ENCODE measurements at places on chromosomes 7 and 10.

- DNase-seq, result no peak
Observed at GRCh38 chr10:58653139-58653538, 140.5 kb downstream of the BICC1 start.

DNA sequence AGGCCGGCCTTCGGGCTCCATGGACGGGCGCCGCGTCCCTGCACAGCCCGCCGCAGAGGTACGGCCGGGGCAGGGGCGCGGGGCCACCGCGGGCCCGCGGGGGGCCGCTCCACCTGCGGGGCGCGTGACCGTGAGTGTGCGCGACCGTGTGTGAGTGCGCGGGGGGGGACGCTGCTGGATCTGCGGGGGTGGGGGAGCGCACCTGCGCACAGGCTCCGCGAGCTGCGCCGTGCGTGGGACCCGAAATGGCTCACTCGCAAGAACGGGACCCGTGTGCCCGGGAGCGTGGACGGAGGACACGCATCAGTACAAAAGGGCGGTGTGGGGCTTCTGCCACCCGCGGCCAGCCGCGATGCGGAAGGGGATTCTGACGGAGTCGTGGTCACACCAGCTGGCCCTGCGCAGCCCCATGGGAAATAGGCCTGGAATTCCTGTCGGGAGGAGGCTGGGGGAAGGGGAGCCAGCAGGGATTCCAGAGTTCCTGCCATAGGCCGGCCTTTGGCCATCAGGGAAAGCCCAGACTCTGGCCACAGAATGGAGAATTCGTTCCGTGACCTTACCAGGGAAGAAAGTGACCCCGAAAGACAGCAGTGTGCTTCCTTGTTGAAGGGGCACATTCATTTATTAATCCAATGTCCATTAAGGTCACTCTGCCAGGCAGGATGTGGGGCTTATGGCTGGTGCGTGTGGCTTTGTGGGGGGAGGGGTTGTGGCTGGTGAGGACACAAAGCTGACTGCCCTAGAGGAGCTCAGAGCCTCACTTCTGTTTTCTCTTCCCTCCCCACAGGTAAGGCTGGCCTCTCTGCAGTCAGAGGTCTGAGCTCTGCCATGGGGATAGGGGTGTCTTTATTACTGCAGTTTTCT lies 494 bp downstream of the REPIN1 start:
- DNase-seq, result peak; percentile 37

GRCh38 chr7:149179241-149179640 lies 16.1 kb upstream of the ZNF282 start:
- no peak for DNase-seq

DNA sequence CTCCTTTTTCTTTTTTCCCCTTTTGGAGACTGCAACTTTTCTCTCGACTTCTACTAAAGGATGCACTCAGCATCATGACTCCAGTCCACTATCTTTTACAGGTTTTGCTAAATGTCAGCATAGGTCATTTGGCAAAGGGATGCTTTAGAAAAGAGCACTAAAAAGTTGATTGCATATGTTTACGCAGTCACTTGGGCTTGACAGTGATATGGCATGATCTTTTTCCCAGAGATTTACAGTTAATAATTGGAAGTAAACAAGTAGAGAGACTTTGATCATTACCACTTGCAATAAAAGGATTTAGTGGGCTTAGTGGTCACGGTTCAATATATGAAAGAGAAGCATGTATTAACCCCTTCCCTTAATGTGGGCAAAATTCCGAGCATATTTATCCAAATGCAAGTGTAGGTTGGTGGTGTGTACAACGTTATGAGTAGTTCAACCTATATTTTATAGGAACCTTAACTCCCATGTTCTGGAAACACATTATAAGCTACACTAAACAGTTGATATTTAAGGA lies 1.8 kb downstream of the BMI1 start:
- no peak for DNase-seq

DNA sequence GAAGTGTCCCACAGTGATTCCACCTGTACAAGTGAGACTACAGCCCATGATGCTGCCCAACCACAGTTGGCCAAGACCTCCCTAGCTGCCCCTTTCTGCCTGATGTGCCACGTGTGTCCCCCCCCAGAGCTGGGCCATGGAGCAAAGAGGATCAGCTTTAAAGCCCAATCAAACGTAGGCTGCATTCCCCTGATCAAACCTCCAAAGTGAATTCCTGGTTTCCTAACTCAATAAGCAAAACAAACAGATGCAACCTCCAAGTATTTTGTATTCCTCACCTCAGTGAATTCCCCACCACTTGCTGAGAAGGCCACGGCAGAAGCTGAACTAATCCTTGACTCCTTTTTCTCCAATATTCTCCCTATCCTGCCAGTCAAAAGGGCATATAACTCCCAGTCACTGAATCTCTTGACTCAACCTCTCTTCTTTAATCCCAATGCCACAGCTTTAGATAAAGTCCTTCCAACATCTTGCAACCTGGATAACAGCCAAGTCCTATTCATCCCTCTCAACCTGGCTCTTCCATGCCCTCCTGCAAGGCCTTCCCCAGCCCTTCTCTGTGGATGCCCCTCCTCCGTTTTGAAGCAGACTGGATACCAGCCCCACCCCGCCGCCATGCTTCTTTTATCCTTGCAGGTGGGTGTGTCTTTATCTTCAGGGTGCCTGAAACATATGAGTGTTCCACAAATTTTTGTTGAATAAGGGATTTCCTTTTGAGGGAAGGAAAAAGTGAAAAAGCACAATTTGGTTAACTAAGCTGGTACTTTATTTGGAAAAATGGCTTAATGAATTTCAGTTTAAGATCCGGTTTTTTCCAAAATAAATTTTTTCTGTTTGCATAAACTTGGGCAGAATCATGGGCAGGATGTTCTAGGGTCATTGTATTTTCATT lies 285.2 kb upstream of the MKLN1 start:
- DNase-seq, result no peak

DNA sequence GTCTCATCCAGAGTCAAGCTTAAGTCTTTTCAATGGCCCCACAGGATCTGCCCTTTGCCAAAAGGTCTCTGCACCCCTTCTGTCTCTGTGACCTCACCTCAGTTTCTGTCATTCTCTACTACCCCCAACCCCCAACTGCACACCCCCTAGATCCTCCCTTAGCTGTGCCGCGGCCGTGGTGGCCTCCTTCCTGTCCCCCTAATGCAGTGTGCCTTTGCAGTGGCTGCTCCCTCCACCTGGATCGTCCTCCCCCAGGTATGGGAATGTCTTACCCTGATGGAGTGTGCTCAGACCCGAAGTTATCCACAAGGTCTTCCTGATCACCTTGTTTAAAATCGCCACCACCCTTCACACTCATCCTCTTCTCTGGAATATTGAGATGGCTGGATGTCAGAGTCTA lies 9.6 kb downstream of the FGF8 start:
- DNase-seq, result no peak

DNA sequence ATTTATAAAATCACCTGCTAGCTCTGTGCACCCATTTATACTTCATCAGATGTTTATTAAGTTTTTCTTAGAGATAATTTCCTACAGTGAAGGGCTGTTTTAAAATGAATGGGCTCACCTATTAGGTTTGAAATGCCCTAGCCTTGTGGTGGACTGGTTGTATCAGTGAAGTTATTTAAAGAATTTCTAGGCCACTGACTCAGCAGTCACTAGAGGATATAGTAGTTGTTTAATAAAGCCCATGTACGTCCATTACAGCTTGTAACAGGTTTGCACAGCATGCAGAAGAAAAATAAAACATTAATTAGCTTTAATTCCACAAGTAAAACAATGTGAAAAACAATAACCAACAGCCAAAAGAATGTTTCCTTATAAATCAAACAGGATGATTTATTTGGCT lies 128.0 kb downstream of the RSU1 start:
- no peak for DNase-seq

DNA sequence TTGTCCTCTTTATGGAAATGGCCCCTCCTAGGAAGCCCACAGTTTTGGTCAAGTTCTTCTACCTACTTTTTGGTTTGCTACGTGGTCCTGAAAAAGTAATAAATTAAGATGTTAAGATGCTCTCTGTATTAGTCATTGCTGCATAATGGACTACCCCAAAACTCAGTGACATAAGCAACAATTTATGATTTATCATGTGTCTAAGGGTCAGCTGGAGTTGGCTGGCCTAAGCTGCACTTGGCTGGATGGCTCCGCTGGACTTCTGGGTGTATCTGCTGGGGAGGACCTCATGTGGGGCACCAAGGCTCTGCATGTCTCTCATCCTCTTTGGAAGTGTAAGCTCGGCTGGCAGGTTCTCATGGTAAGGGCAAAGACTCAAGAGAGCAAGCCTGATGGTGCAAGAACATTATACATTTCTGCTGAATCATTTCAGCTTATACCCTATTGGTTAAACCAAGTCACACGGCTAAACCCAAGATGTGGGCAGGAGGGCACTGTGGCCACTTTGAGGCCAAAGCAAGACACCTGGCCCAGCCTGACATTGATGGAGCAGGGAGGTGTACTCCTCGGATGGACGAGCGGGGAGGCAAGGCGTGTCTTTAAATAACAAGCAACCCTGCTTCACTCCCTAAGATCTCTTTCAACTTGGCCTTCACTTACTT lies 47.7 kb downstream of the TBXAS1 start:
- no peak for DNase-seq

- no peak for DNase-seq
Observed at GRCh38 chr10:113336549-113337130, 216.2 kb upstream of the HABP2 start.

DNA sequence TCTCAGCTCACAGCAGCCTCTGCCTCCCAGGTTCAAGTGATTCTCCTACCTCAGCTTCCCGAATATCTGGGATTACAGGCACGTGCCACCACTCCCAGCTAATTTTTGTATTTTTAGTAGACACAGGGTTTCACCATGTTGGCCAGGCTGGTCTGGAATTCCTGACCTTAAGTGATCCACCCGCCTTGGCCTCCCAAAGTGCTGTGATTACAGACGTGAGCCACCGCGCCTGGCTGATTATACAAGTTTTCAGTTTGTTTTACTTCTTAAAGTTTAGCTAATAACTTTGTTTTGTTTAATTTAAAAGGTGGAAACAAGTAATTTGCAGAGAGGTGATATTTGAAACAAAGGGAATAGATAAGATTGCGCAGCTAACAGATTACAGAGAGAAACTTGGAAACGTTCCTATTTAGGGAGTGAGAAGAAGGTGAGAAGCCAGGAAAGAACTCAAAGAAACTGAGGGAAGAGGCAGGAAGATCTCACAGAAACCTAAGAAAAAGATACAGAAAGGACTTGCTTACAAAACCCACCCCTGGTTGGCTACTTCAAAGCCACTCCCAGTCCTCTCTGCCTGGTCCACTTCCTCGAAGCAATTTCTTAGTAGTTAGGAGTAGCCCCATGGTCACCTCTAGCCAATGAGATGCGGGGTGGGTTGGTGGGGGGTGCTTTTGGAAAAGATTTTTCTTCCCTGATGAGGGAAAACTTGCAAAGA lies 15.0 kb upstream of the PDLIM1 start:
- DNase-seq, result no peak

DNA sequence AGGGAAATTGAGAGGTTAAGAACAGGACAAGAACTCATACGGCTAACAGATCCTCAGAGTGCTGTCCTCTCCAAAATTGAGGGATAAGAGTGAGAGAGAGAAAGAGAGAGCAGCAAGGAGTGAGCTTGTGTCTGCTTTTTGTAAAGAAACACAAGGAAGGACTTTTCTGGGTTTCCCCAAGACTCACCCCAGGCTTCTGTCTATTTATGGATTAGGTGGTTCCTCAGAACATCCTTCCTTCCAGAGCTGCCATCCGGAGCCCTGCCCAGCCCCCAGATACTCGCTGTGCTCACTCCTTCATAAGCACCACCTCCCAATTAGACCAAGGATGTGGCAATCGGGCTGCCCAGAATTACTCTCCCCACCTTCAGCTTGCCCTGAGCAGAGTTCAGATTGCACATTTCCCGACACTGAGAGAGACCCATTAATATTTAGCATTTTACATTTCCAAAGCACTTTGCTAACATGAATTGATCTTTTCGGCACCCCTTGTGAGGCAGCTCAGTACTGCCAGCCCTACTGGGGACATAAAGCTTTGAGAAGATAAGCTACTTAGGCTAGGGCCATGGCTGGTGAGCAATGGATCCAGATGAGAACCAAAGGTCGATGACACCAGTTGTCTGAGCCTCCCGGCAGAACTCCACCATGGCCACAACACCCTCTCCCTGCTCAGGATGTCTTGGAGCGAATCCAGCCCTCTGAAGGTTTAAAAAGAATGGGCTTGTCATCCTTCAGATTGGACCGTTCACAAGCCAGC lies 19.2 kb upstream of the R3HCC1L start:
- no peak for DNase-seq

Measured in activated CD4-positive, CD25-positive, alpha-beta regulatory T cell (primary cell).